H1 (cell line): ENCODE measurements at places on chromosomes 12 and 14. TPM values are rescaled to one million over a fixed set of nuclear protein-coding genes. Genes with fewer than 3 reads are reported as not detected.
A peak's percentile ranks its signal among the peaks of the same experiment; 100 is the strongest.

DNA sequence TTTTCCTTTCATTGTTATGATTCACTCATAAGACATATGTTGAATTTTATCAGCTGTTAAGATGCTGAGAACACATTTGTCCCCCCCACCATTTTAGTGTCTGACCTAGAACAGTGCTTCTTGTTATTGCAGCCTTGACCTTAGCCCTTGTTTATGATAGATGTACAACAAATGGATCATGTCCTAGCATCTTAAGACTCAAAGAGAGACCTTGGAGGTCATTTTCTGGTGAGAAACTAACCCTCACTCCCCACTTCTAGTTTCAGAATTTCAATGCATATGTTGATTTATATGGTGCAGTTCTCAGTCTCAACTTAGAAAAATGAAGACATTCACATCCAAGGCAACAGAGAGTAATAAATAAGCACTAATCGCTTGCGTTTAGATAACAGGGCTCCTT, 391.2 kb downstream of the AEBP2 start:
- DNase-seq: no peak

RAPGEF3 gene
- 6.7 and 9.4 TPM in 2 replicates for total RNA-seq

DNA sequence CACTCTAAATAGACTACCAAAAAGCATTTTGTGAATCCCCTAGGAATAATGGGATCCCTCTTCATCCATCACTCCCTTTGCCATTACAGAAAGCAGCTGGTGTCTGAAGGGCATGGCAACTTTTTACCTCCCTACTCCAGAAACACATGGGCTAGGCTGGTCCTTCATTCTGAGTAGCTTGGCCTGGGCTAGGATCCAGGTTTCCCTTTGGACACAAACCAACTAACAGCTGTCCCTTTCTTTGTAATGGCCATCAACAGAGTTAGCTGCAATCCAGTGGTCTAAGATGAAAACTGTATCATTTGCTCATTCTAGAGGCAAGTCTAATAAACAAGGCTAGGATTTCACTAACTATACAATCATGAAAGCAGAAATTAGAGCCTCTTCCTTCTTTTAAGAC, 7.4 kb downstream of the GRIN2B start:
- DNase-seq: no peak

- DNase-seq: no peak
Measured at GRCh38 chr12:5428332-5429221, 3.3 kb upstream of the NTF3 start.

DNA sequence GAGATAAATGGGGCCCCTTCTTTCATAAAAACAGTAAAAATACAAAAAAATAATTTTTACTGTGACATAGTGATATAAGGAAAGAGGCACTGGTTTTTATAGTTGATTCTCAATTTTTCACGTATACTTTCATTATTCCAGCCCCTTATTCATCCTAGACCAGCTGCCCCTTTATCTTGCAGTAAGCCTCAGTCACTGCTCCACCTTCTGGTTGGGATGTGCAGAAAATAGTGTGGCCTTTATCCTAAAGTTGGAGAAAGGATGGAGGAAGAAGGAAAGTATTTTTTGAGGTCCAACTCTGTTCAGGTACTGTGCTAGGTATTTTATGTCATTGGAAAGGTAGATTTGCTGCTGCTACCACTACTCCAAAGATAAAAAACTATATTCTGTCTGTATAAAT, 172.7 kb downstream of the ANO6 start:
- DNase-seq: no peak

DNA sequence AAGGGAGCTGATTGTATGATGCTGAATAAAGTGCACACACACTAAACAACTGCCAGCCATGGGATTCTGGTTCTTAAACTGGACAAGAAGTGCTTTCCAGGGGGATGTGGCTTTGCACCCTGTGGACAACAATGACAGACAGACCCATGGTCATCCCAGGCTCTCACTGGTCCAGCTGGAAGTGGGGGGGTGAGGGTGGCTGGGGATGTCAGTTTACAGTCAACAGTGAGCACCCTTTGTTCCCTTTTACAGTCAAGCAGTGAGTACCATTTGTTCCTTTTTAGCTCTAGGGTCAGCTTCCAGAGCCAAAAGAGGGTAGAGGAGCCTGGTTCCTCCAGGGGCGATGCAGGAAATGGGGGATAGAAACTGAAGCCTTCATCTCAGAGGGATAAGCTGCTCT, 100.7 kb downstream of the SMOC1 start:
- no peak for DNase-seq

DNA sequence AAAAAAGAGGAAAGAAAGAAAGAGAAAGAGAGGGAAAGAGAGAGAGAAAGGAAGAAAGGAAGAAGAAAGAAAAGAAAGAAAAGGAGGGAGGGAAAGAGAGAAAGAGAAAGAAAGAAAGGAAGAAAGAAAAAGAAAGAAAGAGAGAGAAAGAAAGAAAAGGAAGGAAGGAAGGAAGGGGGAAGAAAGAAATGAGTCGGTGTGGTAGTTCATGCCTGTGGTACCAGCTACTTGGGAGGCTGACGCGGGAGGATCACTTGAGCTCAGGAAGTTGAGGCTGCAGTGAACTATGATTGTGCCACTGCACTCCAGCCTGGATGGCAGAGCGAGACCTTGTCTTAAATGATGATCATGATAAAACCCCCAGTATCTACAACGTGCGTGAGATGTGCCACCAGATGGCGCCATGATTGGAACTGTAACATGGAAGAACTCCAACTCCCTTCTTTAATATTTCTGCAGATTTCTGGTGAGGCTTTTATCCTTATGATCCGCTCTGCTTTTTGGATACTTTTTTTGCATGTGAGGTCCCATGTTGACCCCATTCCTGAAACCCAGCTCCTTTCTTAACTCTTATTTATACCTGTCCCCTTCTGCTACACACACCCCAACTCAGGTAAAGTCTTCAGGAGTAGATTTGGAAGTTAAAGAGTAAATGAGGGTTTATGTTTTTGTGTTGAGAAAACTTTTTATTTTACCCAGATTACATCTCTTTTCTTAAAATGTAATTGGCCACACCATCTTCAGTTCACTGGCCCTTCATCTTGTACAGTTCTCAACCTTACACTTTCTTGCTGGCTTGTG, 25.6 kb downstream of the RNASE10 start:
- DNase-seq: peak; percentile 83

PRB4 gene
- total RNA-seq: not detected in 2 replicates

SLC10A1 gene
- not detected in 2 replicates for total RNA-seq

GRCh38 chr12:22738945-22739344, 114.0 kb downstream of the ETNK1 start:
- DNase-seq: no peak
